ENCODE measurements at places on chromosomes 7 and 10.

DNA sequence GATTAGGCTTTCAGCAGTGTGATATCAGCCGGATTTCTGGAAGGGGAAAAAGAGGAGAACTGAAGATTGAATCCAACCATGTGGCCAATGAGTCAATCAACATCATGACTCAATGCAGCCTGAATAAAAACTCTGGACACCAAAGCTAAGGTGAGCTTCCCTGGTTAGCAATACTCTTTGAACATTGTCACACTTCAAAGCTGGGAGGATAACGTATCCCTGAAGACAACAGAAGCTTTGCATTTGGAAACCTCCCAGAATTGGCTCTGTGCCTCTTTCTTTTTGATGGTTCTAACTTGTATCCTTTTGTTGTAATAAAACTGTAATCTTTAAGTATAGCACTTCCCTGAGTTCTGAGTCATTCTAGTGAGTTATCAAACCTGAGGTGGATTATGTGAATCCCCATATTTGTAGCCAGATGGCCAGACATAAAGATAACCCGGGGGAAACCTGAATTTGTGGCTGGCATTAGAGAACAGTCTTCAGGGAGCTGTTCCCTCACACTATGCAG is 284.4 kb downstream of the IPMK start:
- DNase-seq = no peak
- H3K4me1 ChIP-seq = no peaks in the 10 kb centered on the region
- H3K27ac ChIP-seq = no peak overlapping the region
- H3K36me3 ChIP-seq = no peaks in the 10 kb centered on the region

- no peak overlapping the region for H3K27ac ChIP-seq
- H3K36me3 ChIP-seq = no peaks in the 10 kb centered on the region
- H3K4me3 ChIP-seq = no peak overlapping the region
- DNase-seq = no peak
- H3K4me1 ChIP-seq = no peaks in the 10 kb centered on the region
Measured at GRCh38 chr10:83666762-83667161, 472.5 kb upstream of the GHITM start.

GRCh38 chr10:110758898-110759297 is 112.8 kb upstream of the PDCD4 start:
- H3K36me3 ChIP-seq = peaks cover 2% of the 10 kb centered on the region
- no peaks in the 10 kb centered on the region for H3K27me3 ChIP-seq
- no peak for DNase-seq
- no peak overlapping the region for H3K27ac ChIP-seq
- H3K4me3 ChIP-seq = no peak overlapping the region
- H3K4me1 ChIP-seq = peaks cover 12% of the 10 kb centered on the region

DNA sequence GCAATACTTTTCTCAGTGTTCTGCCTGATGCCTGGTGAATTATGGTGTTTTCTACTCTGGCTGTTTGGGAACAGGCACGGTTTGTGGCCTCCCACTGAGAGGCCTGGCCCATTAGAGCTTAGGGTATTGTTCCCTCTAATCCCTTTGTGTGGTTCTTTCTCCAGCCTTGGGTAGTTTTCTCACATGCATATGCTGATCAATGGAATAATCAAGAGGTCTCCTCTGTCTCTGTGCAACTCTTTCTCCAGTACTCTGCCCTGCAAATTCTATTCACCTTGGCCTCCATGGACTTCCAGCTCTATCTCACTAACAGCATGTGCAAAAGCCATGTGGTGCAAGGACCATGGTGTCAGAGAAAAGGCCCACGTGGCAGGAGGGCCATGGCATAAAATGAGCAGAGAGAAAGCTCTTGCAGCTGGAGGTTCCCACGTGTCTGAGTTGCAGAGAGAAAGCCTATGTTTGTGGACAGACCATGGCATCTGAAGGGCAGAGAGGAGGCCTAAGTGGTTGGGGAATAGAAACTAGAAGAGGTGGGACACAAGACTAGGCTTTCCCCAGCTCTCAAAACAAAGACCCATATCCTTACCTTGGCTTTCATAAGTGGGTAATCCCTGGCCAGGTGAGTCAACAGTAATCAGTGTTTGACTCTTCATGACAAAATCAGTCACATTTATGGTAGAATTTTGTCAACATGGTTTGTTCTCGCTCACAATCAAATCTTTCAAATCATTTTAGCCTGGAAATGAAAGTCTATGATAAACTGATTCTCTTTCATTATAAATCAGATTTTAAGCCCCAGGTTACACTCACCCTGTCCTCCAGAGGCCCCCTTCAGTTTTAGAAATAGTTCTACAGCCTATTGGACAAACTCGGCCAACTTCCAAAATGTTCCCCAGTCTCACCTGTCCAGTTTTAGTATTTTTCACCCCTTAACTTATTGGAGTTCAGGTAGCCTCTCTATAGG is 17.3 kb downstream of the OPALIN start:
- H3K27me3 ChIP-seq = peaks cover 4% of the 10 kb centered on the region
- no peak overlapping the region for H3K27ac ChIP-seq

DNA sequence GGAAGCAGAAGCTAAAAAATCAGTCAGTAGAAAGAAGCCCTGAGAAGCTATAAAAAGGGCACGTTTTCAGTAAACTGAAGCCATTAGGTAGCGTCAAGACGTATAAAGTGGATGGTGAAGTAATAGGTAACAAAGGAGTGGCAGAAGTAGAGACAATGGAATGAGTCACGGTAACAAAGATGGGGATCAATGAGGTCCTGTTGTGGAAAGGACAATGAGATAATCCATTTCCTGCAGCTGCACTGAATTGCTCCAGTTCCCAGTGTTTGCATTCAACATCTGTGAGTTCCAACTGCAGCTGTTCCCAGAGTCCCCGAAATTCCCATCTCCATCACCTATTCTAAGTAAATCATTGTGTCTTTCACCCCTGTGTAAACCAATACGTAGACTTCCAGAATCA is 4.8 kb upstream of the HYCC1 start:
- H3K27me3 ChIP-seq = peaks cover 3% of the 10 kb centered on the region
- no peak overlapping the region for H3K4me3 ChIP-seq
- no peak overlapping the region for H3K27ac ChIP-seq
- DNase-seq = no peak

- H3K4me3 ChIP-seq = peak overlapping the region; percentile 68
- peak overlapping the region; percentile 63 for H3K27ac ChIP-seq
- H3K27me3 ChIP-seq = no peaks in the 10 kb centered on the region
- no peaks in the 10 kb centered on the region for H3K36me3 ChIP-seq
- H3K4me1 ChIP-seq = peaks cover 31% of the 10 kb centered on the region
- no peak for DNase-seq
Measured at GRCh38 chr7:142434666-142435167, 176.9 kb upstream of the PRSS58 start.

All from activated naive CD8-positive, alpha-beta T cell treated with anti-CD3 and anti-CD28 coated beads, Interleukin-2, amount 50 U/mL, for 24 hours (primary cell).